ENCODE measurements at places on chromosomes 2 and 18. TPM values are rescaled to one million over a fixed set of nuclear protein-coding genes. Genes with fewer than 3 reads are reported as not detected.

Gene RTP5
- not detected for total RNA-seq

Gene ATL2
- total RNA-seq, result 55.8 TPM

Gene ESPNL
- 1.6 TPM for total RNA-seq

Gene SP9
- not detected for total RNA-seq

Gene TLX2
- not detected for total RNA-seq

Gene CRACDL
- total RNA-seq, result 0.52 TPM

Gene APLF
- total RNA-seq, result 8.4 TPM

Gene ADNP2
- 8.4 TPM for total RNA-seq

Gene PLEKHH2
- total RNA-seq, result 16.2 TPM

Gene PCARE
- total RNA-seq, result under 0.01 TPM

Gene TTR
- not detected for total RNA-seq

Gene ACADL
- 4.7 TPM for total RNA-seq

Gene ZEB2
- 108 TPM for total RNA-seq

Gene LGALSL
- total RNA-seq, result 11.5 TPM

Gene MYO3B
- total RNA-seq, result under 0.01 TPM

Gene NRP2
- total RNA-seq, result 31.8 TPM

Gene CCDC141
- 61.6 TPM for total RNA-seq

Gene CIDEA
- 2.1 TPM for total RNA-seq

Gene IRS1
- total RNA-seq, result 13.0 TPM

Gene LDAH
- total RNA-seq, result 6.3 TPM

Gene ANKRD29
- 3.7 TPM for total RNA-seq

Gene CIB4
- total RNA-seq, result not detected

Gene BOLL
- 2.6 TPM for total RNA-seq

Gene TACR1
- total RNA-seq, result under 0.01 TPM

Gene MAP4K4
- total RNA-seq, result 77.2 TPM

Gene BCL11A
- 4.2 TPM for total RNA-seq

Gene APCDD1
- 2.6 TPM for total RNA-seq

Gene RESP18
- not detected for total RNA-seq

Gene GATA6
- total RNA-seq, result 2.6 TPM

Gene SLC14A1
- 14.6 TPM for total RNA-seq

Gene CNPPD1
- 27.1 TPM for total RNA-seq

Gene MZT2A
- total RNA-seq, result 27.7 TPM

Gene SIX3
- total RNA-seq, result not detected

Gene NETO1
- total RNA-seq, result not detected

Gene POTEI
- under 0.01 TPM for total RNA-seq

Gene RIT2
- not detected for total RNA-seq

Gene PSMA8
- not detected for total RNA-seq

Gene CCDC74A
- total RNA-seq, result 1.0 TPM

Gene GPR35
- total RNA-seq, result 1.0 TPM

Gene AFF3
- total RNA-seq, result 8.4 TPM

Gene LRP2
- total RNA-seq, result under 0.01 TPM

Gene TM4SF20
- not detected for total RNA-seq

Gene GALR1
- not detected for total RNA-seq

Gene C2orf72
- total RNA-seq, result 1.0 TPM

Gene LRRTM1
- under 0.01 TPM for total RNA-seq

Gene NCKAP5
- total RNA-seq, result 5.7 TPM

Gene ATP6V1C2
- total RNA-seq, result under 0.01 TPM

Gene MREG
- total RNA-seq, result 0.52 TPM

Gene DSG4
- not detected for total RNA-seq

Gene IL36B
- total RNA-seq, result not detected

Gene RAX
- not detected for total RNA-seq

Gene OR6B3
- not detected for total RNA-seq

Gene BMP10
- total RNA-seq, result not detected

Gene LYPD6
- total RNA-seq, result 2.1 TPM

Gene LONRF2
- 1.0 TPM for total RNA-seq

Gene RAB17
- total RNA-seq, result 1.0 TPM
